ENCODE measurements at places on chromosomes 2 and 18. TPM values are rescaled to one million over a fixed set of nuclear protein-coding genes. Genes with fewer than 3 reads are reported as not detected.

DNA sequence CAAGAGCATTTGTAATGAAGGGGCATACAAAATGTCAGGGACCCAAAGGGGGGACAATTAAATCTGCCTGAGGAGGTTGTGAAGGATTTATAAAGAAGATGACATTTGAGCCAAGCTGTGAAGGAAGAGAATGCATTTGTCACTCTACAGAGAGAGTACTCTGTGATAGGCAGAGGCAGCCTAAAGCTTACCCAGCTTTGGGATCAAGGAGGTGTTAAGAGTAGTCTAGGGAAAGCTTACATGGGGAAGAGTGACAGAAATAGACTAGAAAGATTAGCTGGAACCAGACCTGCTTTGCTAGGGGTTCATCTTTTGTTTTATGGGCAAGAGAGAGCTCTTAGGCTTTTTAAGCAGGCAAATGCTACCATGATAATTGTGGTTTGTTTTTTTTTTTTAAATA, 169.1 kb upstream of the CYP26B1 start:
- DNase-seq = no peak

The UNC80 gene
- 2.1 TPM for total RNA-seq

DNA sequence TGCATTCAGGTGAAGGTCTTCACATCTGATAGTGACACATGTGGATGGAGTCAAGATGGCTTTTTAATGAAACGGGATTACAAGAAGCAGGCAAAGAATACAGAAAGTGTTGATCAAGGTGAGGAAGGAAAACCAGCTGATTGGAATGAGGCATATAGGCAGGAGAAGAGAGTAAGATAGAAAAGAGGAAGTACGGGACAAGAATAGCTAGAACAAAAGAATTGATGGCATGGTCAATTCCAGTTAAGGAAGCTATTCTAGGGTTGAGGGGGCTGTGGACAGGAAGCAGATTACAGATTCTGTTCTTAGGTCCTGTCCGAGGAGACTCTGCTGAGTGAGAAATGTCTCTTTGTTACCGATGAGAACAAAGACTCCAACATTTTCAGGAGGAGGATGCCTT, 13.2 kb upstream of the NCK2 start:
- no peak for DNase-seq

DNA sequence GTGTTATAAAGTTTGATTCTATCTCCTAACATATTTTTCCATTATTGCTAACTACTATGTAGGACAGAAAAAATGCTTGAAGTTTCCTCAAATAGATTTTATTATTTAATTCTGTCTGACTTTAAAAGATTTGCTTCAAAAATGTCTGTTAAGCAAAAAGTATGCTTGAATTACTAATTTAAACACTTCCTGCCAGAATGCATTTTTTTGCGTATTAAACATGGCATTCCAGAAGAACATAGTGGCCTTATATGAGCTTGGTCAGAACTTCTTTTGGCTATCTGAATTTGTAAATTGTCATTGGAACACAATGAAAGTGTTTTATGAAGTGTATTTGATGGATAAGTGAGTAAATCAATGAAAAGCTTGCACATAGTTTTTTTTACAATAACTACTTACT, 37.8 kb downstream of the MBD5 start:
- DNase-seq = no peak

DNA sequence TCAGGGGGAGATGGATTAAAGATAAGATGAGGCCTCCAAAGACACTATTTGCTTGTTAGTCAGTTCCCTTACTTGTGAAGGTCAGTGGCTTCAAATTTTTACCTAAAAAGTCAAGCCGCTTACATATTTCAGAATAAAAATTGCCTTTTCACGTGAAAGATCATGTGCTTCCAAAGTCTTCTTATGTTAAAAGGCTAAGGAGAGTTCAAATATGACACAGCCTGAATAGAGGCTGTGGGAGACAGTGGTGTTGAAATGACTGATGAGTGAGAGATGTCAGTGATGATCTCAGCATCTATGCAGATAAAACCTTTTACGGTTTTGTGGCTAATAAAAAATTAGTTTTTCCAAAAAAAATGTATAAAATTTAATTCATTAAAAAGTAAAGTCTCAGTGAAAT, 40.5 kb downstream of the UPP2 start:
- no peak for DNase-seq

DNA sequence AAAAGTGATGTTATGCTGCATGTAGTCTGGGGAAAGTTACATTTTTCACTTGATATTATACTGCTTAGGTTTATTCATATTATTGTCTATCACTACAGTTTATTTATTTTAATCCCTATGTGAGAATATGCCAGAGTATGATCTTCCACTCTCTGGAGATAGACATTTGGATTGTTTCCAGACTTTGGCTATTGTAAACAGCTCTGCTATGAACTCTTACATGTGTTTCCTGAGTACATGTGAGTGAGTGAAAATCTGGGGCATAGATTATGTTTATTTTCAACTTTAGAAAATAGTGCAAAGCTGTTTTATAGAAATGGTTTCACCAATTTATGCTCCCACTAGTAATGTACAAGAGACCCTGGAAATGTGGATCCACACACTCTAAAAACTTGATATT, 49.0 kb upstream of the EPAS1 start:
- DNase-seq = no peak

DNA sequence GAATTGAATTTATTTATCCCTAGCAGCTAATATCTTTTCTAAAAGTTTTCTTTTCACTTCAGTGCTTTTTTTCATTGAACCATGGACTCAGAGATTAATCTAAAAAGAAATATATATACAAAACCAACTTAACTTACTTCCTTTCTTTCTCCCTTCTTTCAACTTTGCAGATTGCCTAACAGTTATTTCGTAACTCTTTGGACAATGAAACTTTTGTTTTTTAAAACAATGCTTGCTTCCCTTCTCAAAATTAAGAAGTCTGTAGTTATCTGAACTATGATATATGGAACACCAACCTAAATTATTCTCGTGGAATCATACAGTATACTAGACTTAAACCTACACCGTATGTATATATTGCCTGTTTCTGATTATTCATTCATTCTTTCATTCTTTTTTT, 62.9 kb downstream of the MIB1 start:
- DNase-seq = no peak

GRCh38 chr2:155872396-155872795, 460.1 kb downstream of the NR4A2 start:
- no peak for DNase-seq

The SLC11A1 gene
- total RNA-seq = 6.4 TPM

DNA sequence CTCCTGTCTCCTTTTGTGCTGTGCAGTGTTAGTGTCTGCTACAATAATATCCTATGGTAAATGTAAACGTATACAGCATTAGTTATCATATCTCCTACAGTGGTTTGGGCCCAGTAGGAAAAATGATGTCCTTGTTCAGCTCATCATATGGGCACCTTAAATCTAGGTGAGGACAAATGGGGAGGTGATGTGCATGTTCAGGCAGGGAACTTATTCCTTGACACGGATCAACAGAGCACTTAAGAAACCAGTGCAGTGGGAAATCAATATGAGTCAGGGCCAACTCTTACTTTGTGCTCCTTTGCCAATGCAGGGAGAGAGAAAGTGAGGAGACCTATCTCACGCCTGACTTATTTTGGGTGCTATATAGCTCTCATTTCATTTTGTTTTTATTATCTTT, 76.4 kb downstream of the KLHL14 start:
- no peak for DNase-seq

GRCh38 chr18:51712821-51713220, 515.3 kb upstream of the MEX3C start:
- DNase-seq = no peak

The OXER1 gene
- total RNA-seq = 0.94 TPM

- DNase-seq = no peak
Measured at GRCh38 chr2:37877457-37878315, 47.4 kb upstream of the RMDN2 start.

GRCh38 chr18:57542126-57542525, 44.4 kb downstream of the FECH start:
- no peak for DNase-seq

- DNase-seq = no peak
Measured at GRCh38 chr2:215794829-215795546, 218.4 kb downstream of the MREG start.

The SNORC gene
- total RNA-seq = 1.1 TPM

GRCh38 chr2:197858607-197859140, 54.3 kb downstream of the PLCL1 start:
- no peak for DNase-seq

DNA sequence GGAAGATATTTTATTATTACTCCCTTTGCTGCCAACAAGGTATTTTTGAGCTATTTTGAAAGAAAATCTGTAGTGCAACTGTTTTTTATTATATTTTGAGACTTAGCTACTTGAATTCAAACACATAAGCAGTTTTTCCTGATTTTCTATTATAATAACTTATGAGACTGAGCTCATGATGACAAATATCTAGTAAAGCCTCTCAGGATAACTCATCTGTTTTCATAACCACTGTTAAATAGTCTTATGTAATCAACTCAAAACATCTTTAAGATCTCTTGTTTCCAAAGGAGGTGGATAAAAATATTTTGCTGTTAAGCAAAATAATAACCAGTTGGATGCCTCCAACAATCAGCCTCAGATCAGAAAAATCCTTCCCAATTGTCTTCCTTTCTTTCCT, 21.9 kb upstream of the PPP1CB start:
- no peak for DNase-seq

DNA sequence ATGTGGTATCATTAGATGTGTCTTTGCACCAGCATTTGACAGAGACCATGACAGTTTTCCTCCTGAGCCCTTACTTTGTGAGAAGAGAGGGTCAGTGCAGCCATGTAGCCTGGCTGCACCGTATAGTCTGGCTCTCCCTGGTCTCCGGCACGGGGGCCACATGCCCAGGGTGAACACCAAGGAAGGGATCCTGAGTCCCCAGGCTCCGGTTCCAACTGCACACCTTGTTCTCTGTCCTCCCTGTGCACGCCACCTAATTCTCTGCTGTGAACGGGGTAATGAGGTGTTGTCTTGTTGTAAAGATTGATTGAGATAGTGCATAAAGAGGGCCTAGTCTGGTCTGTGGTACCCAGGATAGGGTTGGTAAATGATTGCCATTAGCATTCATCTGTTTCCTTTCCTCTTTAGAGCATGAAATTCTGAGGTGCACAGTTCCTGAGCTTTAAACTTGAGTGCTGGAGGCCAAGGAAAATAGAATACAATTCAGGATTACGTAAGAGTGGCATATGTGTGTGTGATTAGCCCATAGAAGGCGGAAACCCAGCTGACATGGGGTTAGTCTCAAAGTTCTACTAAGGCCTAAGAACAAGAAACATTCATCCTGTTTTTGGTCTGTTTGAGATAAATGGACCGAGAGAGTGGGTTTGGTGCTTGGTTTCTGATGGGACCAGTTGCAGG, 55.5 kb downstream of the NCK2 start:
- no peak for DNase-seq

The TMEM163 gene
- 0.38 TPM for total RNA-seq

- no peak for DNase-seq
Measured at GRCh38 chr2:101230541-101231001, 22.1 kb upstream of the CNOT11 start.

- DNase-seq = no peak
Measured at GRCh38 chr2:69989009-69989408, 27.6 kb upstream of the ASPRV1 start.

DNA sequence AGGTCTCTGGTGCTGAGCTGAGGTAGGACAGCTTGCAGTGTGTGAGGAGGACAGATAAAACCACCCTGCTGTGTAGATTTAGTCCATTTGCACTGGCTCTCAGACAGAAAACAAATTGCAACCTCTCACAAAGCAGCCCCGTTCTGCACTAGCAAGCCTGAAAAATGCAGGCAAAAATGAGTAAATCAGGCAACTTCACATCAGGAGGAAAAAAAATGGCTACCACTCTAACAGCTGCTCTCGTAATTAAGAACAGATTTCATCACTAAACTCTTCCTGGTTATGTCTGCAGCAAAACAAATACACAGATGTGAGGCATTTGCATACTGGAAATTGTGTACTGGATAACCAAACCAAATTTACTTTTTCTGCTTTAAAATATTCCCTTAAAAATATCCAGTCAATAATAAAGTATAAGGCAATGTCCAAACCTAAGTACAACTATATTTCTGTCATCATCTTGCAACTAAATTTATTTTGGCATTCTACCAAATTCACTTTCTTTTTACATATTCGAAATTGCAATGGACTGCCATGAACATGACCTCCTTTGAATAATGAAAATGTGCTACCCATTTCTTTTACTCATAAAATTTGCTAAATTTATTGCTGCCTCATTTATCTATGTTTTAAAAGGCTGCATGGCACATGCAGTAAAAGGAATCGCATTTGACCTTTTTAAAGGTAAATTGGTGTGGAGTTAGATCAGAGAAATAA, 157.4 kb downstream of the AFF3 start:
- DNase-seq = no peak

Measured in cardiac septum (tissue), 1 donor.